Pons (tissue), 1 donor: ENCODE measurements at places on chromosomes 12 and 14.

DNA sequence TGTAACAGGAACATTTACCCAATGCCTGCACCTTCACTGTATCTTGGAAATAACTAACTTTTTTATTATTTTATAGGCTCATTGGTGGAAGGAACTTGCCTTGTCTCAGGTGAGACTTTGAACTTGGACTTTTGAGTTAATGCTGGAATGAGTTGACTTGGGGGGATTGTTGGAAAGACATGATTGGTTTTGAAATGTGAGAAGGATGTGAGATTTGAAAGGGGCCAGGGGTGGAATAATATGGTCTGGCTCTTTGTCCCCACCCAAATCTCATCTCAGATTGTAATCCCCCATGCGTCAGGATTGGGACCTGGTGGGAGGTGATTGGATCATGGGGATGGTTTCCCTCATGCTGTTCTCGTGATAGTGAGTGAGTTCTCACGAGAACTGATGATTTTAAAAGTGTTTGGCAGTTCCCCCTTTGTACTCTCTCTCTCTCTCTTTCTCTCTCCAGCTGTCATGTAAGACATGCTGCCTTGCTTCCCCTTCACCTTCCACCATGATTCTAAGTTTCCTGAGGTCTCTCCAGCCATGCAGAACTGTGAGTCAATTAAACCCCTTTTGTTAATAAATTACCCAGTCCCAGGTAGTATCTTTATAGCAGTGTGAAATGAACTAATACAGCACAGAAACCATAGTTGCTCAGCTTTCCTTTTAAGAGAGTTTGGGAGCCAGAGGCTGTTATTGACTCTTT, 244.1 kb downstream of the BTG1 start:
- no peak for DNase-seq

DNA sequence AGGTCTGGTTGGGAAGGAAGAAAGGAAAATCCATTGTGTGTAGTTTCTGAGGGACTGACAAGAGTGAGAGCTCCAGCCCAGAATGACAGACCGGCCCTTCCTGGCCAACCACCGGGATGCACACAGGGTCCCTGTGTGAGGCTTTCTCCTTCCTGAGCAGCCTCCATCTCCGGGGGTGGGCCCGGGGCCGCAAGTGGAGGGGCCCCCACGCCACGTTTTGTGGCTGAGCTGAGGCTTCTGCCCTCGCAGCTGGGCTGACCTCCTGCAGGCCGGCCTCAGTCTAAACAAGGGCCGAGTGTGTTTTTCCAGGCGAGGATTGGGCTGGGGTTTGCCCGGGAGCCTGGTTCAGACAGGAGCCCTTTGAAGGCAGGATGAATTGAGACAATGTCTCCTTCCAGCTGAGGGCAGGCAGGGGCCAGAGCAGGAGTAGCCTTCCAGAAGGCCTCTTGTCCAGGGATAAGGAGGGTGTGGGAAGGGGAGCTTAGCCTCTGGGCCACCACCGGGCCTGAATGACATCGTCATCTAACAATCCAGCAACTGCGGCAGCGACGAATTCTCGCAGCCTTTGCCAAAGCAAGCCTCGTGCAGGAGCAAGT, 96.5 kb upstream of the NCOR2 start:
- peak; percentile 79 for DNase-seq

DNA sequence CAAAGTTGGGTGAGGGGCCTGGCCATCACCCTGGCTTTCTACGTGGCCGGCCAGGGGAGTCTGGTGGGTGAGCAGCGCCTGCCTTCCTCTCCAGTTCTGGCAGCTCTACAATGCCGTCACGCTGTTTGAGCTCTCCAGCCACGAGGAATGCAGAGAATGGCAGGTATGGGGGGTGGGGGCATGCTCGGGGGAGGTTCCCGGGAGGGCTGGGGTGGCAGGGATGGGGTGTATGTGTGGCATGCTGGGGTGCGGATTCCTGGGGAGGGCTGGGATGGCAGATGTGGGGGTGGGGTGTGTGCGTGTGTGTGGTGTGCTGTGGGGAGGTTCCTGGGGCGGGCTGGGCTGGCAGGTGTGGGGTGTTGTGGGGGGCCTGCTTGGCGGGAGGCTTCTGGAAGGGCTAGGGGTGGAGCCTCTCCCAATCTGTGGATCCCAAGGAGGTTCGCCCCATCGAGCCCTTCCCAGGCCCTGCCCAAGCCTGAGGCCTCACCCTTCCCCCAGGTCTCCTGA, 18.5 kb downstream of the RHOF start:
- DNase-seq, result no peak

DNA sequence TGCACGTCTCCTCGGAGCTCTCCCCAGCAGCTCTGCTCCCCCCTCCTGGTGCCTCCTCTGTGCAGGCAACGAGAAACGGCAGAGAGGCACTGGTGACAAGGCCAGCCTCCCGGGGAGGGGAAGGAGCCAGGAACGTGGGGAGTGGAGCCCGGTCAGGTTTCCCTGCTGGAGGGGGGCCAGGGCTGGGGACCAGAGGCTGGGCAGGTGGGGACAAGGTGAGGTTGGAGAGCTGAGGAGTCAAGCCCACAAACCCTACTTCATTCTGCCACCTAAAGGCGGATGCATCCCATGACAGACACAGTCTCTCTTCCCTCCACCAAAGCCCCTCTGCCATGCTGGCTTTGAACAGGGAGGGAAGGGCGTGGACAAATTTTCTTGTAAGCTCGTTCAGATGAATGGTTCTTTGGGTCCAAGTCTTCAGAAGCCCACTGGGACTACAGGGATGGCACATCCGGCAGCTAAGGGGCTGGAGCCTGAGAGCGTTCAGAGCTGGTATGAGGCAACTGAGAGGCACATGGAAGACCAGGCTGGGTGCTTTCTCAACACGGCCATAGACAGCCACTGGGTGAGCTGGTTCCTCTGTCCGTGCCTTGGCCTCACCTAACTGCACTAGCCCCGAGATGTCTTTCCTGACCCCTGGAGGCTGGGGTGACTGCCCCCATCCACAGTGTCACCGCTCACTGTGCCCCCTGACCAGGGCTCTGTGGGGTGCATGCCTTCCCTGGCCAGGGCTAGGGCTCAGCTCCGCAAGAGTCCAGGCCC, 105.9 kb downstream of the RBM19 start:
- DNase-seq, result no peak

- DNase-seq, result no peak
These were observed 75.2 kb downstream of the PRIMA1 start for GRCh38 chr14:93712838-93713724.

DNA sequence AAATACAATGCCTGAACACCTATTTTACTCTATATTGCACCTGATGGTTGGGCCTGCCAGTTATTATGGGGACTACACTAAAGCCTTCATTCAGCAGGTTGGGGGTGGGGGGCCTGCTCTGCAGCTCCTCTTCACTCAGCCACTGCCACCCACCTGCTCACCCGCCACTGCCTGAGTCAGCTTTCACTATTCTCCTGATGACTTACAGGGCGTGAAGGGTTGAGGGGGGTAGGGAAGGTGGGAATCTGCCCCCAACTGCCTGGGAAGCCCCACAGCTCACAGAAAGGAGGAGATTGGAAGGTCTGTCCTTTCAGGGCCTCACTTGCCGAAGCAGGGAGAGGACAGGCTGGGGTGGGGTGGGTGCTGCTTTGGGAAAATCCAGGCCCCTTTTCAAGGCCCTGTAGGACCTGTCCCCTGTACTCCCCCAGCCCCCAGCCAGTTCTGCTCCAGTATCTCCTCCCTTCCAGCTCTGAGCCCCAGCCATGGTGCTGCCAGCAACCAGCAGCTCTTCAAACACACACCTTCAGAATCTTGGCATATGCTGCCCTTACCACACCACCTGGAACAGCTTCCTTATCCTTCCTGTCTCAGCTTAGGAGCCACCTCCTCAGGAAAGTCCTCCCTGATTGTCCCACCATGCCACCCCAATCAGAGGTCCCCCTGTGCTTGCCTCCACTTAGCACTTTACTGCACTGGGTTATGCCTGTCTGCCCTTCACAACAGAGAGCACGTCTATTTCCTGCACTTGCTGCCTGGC, 33.1 kb downstream of the IRF2BPL start:
- DNase-seq, result no peak

DNA sequence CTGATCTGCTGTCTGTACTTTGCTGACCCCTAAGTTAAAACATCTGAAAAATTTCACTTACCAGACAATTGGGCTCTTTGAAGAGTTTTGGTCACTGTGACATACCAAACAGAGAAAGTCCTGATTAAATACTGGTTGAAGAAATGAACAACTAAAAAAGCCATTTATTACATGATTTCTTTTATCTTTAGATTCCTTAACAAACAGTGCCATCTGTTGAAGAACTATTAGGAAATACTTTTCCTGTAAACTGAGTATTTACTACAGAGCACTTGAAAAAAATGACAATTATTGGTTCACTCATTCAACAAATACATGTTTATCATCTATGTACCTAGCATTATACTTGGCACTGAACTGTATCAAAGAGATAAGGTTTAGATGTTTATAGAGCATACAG, 6.5 kb upstream of the WASHC4 start:
- no peak for DNase-seq

DNA sequence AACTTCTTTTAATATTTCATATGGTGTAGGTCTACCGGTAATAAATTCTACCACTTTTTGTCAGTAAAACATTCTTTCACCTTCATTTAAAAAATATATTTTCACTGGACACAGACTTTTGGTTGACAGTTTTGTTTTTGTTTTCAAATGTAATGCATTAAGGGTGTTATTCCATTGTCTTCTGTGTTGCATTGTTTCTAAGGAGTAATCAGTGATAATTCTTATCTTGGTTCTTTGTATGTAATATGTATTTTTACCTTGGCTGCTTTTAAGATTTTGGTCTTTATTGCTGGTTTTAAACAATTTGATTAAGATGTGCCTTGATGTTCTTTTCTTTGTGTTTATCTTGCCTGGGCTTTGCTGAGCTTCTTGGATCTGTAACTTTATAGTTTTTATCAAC, 4.1 kb downstream of the MAP1LC3B2 start:
- no peak for DNase-seq

DNA sequence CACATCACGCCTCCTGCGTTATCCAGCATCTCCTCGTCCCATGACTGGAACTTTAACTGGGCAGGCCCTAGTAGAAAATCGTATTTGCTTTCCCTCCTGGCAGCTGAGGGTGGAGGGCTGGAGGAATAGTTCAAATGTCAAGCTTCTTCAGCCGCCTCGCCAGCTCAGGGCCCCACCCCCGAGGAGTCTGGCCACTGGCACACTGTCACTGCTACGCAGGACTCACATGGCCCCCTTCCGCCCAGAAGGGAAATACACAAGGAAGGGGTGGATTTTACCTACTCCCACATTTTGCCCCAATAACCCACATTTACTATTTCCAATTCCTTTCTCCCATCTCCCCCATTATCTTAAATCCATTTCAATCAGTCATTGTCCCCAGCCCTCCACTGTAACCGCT, 8.6 kb downstream of the SLC6A13 start:
- DNase-seq, result no peak

DNA sequence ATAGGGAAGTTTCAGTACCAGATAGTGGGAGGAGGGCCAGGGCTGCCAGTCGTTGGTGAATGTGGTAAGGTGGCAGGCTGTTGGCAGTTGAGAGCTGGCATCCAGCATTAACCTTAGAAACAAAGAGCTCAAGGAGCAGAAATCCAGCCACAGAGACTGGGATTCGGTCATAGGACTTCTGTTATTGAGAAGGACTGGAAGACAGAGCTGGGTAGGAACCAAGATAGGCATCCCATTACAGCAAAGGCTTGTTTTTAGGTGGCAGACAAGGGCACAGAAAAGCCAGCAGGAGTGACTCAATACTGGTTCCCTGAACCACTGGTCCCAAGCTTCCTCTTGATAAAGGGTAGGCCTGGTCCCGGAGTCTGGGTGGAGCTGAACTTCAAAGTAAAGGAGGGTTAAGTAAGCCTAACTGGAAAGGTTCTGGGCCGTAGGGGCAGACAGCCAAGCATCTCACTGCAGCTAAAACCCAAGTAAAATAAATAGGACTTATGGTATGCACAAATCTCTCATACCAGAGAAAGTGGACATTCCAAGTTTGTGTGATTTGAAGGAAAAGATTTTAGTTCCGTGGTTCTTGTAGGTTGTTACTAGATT, 147.9 kb downstream of the ETV6 start:
- no peak for DNase-seq

DNA sequence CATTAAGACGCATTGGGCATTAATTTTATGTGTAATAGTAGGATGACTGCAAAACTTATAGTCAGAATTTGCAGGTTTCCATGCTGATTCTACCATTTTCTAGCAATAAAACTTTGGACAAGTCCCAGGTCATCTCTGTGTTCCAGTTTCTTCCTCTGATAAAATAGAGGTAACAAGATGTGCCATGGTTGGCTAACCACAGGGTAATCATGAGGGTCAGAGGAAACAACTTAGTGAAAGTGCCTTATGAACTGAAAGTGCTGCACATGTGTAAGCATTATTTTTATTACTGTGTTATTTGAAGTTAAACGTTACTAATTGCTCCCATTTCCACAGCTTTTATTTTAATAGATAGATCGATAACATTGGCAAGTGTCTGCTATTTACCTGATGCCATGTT, 21.1 kb downstream of the SMCO2 start:
- no peak for DNase-seq

GRCh38 chr12:41739066-41739465, 405.6 kb downstream of the GXYLT1 start:
- no peak for DNase-seq

- no peak for DNase-seq
These were observed 106.0 kb upstream of the FAR2 start for GRCh38 chr12:29043069-29043468.

GRCh38 chr12:31009976-31010375, 63.7 kb upstream of the DDX11 start:
- no peak for DNase-seq

DNA sequence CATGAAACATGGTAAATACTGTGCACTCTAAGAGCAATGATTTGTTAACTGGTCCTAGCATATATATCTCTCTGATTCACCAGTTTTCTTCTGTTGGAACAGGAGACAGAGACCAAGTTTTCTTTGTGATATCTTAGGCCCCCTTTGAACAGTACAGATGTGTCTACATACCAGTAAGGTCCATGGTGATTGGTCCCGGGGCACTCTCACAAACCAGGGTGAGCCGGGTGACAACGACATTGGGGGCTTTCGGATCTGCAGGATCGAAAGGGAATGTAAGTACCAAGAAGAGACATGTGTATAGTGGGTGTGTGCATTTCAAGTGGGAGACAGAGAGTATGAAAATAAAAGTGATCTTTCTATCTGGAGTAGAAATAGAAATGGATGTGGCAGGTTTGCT, 11.3 kb upstream of the ERP27 start:
- no peak for DNase-seq

GRCh38 chr12:127528551-127528950, 738.4 kb upstream of the TMEM132C start:
- DNase-seq, result no peak

- no peak for DNase-seq
These were observed 129.4 kb downstream of the SYNE2 start for GRCh38 chr14:63982156-63982555.

DNA sequence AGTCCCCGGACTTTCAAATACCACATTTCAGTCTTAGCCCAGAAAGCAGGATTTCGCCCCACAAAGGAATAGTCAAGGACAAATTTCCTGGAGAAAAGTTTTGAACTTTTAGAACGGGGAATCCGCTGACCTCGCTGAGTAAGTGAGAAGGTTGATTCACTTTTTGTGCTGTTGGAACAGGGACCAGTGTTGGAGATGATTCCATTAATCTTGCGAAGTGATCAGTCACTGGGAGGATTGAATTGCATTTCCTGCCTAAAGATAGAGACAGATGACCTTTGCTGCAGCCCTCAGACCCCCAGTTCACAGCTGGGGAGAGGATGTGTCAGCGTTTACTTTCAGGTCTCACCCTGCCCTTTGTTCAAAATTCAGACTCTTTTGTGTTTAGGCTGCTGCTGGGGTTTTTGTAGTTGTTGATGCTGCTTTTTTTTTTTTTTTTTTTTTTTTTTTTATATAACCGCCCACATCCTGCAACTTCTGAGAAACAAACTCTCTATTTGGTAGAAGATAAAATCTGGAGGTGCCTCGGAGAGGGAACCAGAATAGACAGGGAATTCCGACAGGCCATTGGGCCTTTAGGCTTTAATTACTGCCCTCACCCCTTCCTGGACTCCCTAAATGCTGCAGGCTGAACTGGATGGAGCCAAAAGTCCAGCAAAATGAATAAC, 9.8 kb upstream of the KDM2B start:
- no peak for DNase-seq
